ENCODE measurements at places on chromosomes 12 and 14.

DNA sequence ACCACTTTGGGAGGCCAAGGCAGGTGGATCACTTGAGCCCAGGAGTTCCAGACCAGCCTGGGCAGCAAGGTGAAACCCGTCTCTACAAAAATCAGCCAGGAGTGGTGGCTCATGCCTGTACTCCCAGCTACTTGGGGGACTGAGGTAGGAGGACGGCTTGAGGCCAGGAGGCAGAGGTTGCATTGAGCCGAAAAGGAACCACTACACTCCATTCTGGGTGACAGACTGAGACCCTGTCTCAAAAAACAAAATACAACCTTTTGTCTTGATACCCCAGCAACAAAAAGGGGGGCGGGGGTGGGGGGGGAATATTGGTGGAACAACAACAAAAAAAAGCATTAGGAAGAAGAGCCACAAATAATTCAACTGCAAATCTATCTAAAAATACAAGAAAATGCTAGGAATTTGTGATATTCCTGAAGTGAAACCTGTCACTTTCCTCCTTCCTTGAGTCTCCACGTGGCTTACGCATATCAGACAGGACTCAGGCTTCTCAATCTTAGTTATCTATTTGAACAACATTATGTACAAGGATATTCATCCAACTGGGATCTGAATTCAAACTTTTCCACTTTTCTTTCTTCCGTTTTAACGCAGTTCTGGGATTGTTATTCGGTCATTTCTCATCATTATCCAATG is 1.3 kb downstream of the R3HDM2 start:
- DNase-seq = no peak

- no peak for DNase-seq
Measured at GRCh38 chr14:44897845-44898151, 63.9 kb downstream of the KLHL28 start.

GRCh38 chr14:104694475-104694950 is 5.1 kb downstream of the INF2 start:
- DNase-seq = no peak

- DNase-seq = no peak
Measured at GRCh38 chr14:47332106-47332505, 343.3 kb downstream of the MDGA2 start.

DNA sequence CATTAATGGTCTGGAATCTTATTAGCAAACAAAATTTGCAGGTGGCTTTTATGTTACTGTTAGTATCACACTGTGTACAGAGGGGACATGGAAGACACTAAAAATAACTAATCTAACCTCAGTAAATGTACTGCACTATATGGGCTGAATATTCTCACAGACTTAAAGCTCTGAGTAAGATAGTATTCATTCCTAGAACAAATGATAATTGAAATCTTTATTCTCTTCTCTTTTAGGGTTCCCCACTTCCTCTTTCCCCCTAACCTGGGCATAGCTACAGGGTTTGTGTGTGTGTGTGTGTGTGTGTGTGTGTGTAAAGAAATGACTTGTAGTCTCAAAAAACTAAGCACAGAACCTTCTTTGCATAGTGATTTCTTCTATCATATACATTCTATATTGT is 21.4 kb upstream of the HECTD1 start:
- no peak for DNase-seq

DNA sequence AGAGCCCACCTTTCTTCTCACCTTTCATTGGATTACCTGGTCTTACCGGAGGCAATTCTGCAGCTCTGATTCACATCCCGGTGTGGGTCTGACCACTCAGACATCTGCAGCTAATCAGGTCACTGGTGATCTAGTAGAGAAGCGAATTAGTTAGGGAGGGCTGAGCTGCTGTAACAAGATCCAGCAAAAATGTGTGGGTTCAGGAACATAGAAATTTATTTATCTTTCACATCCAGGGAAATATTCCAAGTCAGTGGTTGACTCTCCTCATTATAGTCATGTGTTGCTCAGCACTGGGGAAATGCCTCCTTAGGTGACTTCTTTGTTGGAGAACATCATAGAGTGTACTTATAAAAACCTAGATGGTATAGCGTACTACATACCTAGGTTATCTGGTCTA is 218.7 kb upstream of the PELI2 start:
- no peak for DNase-seq

- no peak for DNase-seq
Measured at GRCh38 chr14:100409003-100409360, 85.8 kb downstream of the SLC25A47 start.

DNA sequence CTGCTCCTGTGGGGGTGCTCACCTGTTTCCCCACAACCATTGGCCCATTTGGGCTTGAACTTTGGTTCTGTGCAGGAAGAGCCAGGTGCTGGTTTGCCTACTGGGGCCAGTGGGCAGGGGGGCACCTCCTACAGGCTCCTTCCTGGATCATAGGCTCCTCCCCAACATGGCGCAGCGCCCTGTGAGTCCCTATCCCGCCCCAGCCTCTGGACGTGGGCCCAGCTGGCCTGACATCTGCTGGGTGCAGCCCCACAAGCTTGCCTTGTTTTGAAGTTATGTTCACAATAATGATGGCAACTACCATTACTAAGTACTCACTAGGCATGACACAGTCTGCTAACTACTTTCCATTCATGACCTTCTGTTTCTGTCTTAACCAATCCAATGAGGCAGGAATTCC is 147.8 kb downstream of the RBM19 start:
- DNase-seq = no peak

DNA sequence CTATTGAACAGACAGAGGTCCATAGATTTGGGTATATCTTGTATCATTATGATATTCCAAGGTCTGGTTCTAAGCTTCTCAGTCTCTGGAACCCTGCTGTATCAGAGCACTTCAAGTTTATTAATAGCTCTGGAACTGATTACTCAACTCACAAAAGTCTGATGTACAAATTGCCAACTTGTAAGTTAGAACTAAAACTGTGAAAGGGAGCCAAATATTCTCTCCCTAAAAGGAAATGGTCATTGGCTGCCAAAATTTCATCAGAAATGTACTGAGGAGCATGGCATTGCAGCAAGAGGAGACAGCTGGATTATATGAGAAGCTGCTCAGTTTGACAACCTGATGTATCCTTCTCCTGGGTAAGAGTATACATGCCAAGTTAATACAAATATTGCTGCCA is 828.8 kb upstream of the SEL1L start:
- no peak for DNase-seq

DNA sequence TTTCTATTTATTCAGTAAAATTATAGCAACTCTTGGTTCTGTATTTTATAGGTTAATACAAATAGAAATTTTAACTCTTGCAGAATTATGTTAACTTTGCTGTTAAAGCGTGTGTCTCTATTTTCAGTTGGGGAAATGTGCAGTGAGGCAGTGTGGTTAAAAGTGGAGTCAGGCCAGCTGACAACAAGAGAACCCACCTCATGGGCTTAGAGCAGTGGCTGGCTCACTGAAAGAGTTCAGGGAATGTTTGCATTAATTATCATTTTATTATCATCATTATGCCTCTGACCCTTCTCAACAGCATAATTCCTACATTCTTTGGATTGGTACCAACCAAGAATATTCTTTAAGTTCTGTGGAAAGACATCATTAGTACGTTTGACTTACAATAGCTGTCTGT is 163.8 kb downstream of the DERA start:
- no peak for DNase-seq

- DNase-seq = no peak
Measured at GRCh38 chr14:79356040-79356439, 855.3 kb downstream of the DIO2 start.

DNA sequence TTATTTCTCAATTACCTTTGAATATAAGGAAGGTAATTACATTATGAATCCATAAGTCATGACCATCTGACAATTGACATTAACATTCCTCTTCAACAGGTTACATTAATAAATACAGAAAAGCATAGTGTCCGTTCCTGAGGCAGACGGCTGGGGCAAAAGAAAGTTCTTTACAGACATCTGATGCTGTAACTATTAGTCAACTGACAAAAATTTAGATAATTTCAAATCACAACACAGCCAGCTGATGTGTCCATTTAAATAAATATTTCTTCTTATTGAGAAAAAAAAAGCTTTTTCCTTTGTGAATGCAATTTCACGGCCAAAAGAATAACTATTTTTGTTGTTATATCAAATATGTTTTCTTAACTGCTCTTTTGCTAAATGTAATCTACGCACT is 9.2 kb upstream of the PYROXD1 start:
- DNase-seq = no peak

GRCh38 chr12:90280033-90280432 is 571.4 kb upstream of the ATP2B1 start:
- DNase-seq = no peak

- DNase-seq = no peak
Measured at GRCh38 chr12:16588812-16589211, 17.1 kb downstream of the LMO3 start.

- no peak for DNase-seq
Measured at GRCh38 chr12:42296503-42297109, 29.3 kb downstream of the ZCRB1 start.

DNA sequence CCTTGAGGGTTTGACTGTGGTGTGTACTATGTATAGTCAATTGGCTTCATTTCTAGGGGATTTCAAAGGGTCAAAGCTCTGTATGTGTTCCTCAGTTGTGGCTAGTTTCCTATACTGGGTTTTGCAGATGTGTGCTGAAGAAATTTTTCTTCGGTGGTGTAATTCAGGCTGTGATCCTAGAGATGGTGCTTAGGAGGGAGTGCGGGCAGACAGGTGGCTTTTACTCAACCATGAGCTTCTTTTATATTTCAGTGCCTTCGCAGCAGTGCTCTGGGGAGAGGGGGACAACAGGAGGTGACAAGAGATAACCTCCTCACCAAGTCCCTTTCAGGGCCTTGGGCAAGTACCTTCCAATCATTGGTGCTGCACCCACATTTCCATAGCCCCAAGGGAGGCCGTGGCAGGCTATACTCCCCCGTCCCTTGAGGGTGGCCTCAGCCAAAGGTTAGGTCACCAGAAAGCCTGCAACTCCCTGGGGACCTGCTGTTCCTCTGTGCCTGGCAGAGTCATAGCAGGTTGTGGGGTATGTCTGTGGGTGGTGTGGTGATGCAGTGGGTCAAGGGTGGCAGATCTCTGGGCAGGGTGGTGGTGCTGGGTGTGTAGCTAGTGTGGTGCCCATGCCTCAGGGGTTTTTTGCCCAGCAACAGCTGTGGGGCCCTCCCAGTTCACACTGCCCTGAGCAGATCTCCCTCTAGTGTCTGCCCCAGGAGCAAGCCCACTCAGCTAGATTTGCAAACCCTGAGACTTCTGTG is 37.0 kb upstream of the TMX1 start:
- no peak for DNase-seq

DNA sequence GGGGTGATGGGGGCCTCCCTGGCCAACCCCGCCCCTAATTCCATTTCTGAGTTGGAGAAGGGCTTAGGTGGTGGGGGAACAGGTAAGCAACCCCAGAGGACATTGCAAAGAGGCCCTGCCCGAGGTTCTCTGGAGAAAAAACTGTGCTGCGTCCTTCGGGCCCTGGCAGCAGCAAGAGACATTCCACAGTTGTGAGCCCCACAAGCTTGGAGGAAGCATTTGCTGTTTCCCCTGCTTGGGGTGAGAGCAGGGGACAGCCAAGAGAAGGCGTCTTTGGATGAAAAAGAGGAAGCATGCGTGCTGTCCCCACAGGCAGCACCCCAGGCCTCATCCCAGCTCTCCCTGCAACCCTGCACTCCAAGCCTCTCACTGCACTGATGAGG is 1.3 kb downstream of the BDKRB2 start:
- no peak for DNase-seq

DNA sequence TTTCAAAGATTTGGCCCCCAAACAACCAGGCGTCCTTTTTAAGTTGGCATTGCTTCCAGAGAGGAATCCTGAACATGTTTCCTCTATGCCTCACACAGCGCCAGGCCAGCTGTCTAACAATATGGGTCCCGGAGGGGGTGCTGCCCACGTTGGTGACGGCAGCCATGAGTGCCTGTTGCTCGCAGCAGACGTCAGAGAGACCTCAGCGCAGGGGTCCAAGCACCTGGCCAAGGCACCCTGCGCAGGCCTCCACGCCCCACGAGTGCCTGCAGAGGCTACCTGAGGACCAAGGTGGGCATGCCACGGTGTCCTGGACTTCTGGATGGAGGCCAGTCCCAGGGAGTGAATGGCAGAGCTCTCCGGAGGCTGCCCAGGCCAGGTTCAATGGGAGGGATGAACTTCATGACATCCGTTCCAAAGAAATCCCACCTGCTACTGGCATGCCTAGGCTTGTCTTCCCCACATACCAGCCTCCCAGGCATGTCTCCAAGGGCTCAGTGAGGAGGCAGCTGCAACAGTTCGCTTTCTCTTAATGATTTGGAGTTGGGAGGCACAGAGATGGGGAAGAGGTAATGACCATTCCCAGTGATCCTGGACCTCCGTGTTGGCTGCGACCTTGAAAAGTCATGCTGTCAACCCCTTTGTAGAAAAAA is 11.6 kb upstream of the FOXN3 start:
- no peak for DNase-seq

- no peak for DNase-seq
Measured at GRCh38 chr12:57107456-57108155, 3.6 kb downstream of the STAT6 start.

- DNase-seq = no peak
Measured at GRCh38 chr14:100761481-100761880, 34.8 kb downstream of the DLK1 start.

GRCh38 chr12:16130343-16130742 is 147.1 kb downstream of the SLC15A5 start:
- DNase-seq = no peak
